ENCODE measurements at places on chromosomes 11 and 22.

DNA sequence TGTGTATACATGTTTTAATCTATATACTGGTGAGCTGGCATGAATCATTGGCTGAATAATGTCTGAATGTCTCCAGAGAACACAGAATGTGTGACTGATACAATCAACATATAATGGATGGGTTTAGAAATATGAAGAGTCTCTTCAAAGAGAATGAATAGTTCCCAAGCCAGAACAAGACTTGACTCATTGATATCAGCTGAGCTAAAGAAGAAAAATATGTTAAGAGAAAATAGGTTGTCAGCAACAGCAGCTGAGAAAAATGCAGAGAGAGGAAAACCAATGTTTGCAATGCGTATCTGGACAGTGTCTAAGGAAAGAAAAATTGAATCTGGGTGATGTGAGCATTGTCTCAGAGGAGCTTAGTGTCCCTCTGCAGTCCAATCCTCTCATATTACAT, 1281.8 kb upstream of the TENM4 start:
- DNase-seq: no peak

- peak; percentile 26 for DNase-seq
Measured at GRCh38 chr11:116862951-116863350, 25.5 kb upstream of the APOA1 start.

DNA sequence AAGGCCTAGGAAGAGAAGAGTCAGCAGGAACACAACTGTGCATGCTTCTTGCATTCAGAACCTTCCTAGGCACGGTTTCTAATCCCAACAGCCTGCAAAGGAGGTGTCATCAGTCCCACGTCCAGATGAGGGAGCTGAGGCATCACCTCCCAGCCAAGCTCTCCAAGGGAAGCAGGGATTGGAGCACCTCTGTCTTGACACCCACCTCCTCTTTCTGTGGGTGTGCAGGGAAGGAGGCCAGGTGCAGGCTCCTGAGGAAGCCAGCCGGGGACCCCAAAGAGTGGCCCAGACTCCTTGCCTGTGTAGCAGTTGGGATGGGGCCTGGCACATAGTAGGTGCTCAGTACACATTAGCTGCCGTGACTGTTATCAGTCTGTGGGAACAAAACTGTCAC, 2.0 kb downstream of the PNPLA5 start:
- DNase-seq: peak; percentile 36

DNA sequence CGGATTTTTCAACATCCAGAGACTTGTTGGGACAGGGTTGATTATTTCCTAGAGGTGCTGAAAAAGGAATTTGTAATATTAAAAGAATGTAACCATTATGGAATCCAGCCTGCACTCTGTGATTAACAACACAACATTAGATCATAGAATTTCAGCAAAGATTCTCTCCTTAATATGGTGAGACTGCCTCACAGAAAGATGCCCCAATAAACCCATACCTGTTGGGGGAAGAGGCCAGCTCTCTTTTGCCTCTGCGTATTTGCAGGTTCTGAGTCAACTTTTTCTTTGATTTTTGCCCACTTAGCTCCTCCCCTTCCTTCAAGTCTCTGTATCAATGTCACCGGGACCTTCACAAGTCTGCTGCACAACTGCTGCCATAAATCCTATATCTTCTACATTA, 12.4 kb upstream of the MTMR3 start:
- DNase-seq: peak; percentile 29

- DNase-seq: no peak
Measured at GRCh38 chr11:114430290-114430689, 9.0 kb upstream of the REXO2 start.

GRCh38 chr11:92633820-92634219, 335.6 kb upstream of the MTNR1B start:
- DNase-seq: no peak

All from EL (cell line).